Effector memory CD4-positive, alpha-beta T cell (primary cell): ENCODE measurements at places on chromosomes 1 and 21.

- no peak for DNase-seq
Measured at GRCh38 chr1:211613108-211613947, 34.4 kb upstream of the SLC30A1 start.

GRCh38 chr1:77126307-77126706 lies 92.9 kb downstream of the PIGK start:
- no peak for DNase-seq

DNA sequence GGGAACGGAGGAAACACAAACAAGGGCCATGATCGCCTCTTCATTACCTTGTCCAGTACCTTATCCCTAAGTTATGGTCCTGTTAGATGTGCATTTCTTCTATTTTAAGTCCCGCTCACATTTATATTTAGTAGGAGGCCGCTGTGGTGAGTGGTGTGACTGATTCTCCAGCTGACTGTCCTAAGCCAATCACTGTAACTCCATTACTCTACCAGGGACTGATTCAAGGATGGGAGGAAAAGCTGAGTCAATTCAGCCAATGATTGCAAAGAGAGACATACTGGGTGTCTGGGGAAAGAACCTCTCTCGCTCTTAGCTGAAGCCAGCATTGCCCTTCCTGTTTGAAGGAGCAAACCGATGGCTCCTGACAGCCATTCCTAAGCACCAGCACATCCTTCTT lies 59.7 kb downstream of the TGFBR3 start:
- no peak for DNase-seq

DNA sequence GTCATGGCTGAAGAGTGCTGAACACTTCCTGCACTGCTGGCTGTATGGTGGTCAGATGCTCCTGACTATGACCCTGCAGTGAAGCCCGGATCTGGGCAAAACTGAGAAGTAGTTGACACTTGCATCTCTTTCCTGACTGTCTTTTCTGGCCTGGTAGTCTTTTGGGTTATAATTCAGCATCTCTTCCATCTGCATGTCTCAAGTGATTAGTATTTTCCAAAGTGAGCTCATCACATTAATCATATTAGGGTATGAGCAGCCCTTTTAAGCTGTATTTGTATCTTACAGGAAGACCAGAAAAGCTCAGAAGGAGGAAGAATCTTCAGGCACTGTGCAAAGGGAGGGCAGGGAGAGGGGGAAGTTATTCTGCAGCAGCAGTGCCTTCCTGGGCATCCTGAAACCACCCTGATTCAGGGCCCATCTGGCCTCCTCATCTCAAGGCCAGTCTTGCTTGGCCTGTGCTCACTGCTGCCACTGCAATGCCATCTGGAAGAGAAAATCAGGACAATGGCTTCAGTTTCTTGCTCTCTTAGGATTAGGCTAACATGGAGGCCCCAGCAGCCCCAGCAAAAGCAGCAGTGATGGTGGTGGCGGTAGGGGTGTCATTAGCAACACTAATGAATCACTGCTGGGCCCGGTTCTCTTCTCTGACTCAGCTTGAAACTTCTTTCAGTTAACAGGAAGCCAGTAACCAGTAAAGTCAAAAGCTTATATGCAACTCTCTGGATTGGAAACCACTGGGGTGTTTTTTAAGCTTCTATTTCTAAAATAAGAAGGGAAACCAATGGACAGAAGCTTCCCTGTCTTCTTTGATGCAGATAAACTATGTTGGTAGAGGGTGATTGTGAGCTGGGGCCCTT lies 63.3 kb upstream of the WDR26 start:
- DNase-seq: no peak

DNA sequence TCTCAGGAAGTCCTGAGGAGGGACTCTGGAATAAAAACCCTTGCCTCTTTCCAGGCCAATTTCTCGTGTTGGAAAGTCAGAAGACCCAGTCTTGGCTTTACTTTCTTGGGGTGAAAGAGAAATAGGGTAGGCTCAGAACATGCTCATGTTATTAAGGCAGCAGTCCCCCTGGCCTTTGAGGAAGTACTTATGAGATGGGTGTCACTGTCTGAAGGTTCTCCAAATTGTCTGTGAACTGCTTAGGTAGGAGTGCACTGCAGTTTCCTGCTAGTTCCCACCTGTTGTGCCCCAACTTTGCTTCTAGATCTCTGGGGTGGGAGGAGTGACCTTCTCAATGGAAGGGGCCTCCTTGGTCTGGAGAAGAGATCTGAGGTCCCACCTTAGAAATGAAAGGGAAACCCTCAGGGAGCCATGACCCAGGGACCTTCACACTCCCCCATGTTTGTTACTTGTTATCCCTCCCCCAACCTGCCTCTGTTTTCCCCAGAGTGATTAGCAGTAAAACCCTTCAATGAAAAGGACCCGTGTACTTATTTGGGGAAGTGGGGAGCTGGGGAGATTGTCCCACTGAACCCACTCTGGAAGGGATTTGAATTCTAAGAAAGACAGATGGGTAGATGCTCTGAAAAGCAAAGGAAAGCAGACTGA lies 5.7 kb downstream of the ZNF691 start:
- DNase-seq: no peak
